ENCODE measurements at places on chromosomes 2 and 18. TPM values are rescaled to one million over a fixed set of nuclear protein-coding genes. Genes with fewer than 3 reads are reported as not detected.

The RAD51AP2 gene
- not detected for polyA plus RNA-seq

DNA sequence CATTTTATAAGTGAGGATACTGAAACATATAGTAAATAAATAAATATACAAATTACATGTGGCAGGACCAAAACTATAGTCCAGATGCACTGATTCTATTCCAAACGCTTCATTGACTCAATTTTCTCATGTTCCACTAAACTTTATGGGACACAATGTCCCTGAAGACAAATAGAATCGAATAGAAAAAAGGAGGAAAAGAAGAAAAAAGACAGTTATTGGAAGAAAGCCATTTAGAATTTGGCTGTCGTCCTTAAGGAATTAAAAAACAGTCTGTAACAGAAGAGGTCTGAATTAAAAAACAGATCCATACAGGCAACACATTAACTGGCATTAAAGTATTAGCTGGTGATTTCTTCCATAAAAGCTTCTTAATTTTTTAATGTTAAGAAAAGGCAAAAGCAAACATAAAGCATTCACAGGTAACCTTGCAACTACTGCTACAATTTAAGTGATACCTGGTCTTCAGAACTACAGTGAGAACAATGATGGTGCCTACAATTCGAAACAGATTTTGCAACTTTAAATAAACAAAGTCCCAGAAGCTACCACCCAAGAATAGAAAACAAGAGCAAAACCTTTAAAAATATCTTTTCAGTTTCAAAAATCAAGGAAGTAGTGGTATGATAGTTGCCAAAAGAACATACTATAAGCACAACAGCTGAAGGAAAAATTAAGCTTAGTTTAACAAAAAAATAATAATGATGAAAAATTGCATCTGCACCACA is 17.4 kb upstream of the CHAC2 start:
- DNase-seq: no peak

DNA sequence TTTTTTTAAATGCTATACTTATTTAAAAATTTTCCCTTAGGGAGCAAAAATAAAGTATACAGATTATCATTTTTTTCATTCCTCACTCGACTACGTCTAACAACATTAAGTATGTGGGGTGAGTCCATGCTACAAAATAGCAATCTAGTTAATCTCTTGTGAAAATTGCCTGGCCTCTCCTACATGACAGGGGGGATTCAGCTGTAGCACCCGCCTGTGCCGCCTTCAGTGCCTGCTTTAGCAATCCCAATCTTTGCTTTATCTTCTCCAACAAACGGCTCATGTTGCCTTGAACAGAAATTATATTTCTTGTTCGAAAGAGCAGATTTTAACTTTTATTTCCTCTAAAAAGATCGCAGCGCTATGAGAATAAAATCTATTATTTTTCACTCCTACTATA is 2.4 kb upstream of the SOX11 start:
- no peak for DNase-seq

The ACTG2 gene
- polyA plus RNA-seq: 55.7 TPM
